ENCODE measurements at places on chromosomes 2 and 18.

- DNase-seq, result no peak
Observed at GRCh38 chr18:30889519-30890301, 152.8 kb downstream of the DSC3 start.

GRCh38 chr18:22607284-22607635 is 189.5 kb upstream of the CTAGE1 start:
- no peak for DNase-seq

DNA sequence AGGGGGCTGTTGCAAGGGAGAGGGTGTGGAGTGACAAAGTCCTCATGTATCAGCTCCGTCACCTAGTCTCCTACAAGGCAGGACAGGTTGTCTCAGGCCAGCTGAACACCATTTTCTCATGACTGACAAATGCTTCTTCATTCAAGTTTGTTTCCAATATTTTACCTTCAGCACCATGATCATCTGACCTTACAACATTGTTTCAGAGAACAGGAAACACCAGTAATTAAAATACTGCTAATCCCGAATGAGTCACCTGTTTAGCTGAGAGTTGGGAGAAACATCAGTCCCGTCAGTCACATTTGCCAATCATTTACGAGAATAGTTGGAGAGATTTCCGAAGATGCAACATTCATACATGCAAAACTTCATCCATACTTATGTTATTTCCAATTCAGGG is 25.7 kb upstream of the SP5 start:
- no peak for DNase-seq

DNA sequence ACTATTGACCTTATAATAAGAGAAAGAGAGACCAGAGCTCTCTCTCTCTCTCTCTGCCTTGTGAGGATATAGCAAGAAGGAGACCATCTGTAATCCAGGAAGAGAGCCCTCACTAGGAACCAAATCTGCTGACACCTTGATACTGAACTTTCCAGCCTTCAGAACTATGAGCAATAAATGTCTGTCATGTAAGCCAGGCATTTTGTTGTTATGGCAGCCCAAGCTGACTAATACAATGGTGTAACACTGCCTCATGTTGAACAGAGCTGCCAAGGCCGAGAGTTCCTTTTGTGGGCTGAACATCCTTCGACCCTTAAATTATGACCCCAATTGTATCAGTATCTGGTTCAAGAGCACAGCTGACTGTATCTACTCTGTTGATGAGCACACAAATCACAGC is 108.0 kb downstream of the LRRC30 start:
- no peak for DNase-seq

GRCh38 chr2:165475277-165476004 is 5.9 kb downstream of the CSRNP3 start:
- DNase-seq, result no peak

DNA sequence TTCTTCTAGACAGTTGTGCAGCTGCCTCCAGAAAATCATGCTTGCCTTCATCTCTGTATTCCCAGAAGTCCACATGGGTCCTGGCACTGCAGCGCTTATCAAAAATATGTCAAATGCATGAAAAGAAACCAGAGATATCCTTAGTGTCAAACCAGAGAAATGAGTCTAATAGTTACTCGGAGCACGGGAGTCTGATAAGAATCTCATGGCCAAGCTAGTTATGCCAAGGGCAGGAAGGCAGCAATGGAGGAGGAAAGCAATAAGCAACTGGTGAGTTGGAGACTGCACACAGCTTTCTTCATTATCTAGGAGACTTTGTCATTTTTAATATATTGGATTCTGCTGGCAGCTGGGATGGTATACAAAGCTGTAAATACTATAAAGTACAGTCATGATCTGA is 38.6 kb downstream of the TRIB2 start:
- no peak for DNase-seq

DNA sequence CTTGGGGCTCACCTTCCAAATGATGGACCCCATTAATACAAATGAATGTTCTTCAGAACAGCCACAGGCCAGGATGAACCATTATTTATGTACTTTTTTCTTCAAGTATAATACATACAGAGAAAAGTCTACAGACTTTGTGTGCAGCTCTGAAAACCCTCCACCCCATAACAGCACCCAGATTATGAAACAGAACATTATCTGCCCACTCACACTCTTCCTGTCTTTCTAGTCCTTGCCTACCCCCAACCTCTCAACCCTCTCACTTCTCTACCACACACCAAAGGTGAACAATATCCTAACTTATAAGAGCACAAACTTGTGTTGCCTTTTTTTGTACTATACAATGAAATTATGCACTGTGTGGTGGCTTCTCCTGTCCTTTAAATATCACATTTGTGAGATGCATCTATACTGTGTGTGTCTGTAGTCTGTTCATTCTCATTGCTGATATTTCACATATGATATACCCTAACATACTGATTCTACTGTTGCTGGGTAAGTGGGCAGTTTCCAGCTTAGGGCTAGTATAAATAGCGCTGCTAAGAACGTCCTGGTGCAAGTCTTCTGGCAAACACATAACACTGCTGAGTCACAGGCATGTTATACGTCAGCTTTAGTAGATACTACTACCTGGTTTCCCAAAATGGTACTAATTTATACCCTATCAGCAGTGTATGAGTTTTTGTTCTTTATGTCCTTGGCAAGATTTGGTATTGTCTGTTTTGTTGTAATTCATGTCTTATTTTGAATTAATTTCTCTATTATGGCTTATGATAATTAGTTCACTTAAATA is 1.0 kb upstream of the NPHP1 start:
- no peak for DNase-seq

DNA sequence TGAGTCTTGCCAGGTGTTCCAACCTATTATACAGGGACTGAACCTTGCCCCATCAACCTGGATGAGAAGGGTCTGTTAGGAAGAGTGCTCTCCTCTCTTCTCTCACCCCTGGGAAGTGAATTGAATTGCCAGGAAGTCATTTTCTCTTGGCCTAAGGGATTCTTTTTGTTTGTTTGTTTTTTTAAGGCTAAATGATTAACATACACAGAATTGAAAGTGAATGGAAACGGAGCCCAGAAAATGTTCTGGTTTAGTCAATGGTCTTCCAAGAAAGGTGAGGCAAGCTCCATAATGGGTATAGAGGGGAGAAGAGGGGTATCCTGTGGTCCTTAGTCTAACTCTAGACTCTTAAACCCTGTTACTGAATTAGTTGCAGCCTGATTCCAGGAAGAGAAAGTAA is 189.1 kb downstream of the FSHR start:
- no peak for DNase-seq

- DNase-seq, result no peak
Observed at GRCh38 chr18:78782951-78783563, 196.6 kb upstream of the SALL3 start.

- DNase-seq, result no peak
Observed at GRCh38 chr2:182064019-182064778, 78.5 kb downstream of the PPP1R1C start.

- DNase-seq, result no peak
Observed at GRCh38 chr2:166411473-166412230, 35.9 kb upstream of the SCN9A start.

- no peak for DNase-seq
Observed at GRCh38 chr2:120385355-120386127, 39.6 kb downstream of the INHBB start.

DNA sequence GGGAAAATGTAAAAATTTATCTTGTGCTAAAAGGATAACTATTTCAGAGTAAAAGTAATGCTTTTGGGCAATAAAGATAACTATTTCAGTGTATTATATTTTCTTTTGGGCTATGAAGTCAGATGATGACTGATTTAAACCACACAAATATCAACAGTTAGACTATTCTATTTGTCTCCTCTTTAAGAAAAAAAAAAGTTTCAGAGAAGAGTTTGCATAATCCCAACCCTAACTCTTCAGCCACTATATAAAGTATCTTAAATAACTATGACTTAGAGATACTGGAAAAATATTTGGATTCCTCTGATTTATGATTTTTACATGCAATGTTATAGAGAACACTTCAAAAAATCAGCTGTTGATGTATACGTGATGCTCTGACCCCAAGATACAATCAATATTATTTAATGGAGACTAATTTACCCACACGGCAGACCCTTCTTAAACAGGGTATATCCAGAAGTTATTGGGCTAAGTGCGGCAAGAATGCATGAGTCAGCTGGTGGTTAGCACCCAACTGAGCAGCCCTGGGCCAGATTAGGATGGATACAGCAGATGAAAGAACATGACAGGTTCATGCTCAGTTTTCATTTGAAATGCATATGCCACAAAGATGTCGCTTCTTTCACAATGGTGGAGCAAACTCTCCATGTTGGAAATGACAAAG is 279.0 kb downstream of the AFF3 start:
- no peak for DNase-seq

- no peak for DNase-seq
Observed at GRCh38 chr2:239368321-239368720, 32.5 kb downstream of the HDAC4 start.

GRCh38 chr2:42890791-42891355 is 98.5 kb upstream of the HAAO start:
- no peak for DNase-seq

DNA sequence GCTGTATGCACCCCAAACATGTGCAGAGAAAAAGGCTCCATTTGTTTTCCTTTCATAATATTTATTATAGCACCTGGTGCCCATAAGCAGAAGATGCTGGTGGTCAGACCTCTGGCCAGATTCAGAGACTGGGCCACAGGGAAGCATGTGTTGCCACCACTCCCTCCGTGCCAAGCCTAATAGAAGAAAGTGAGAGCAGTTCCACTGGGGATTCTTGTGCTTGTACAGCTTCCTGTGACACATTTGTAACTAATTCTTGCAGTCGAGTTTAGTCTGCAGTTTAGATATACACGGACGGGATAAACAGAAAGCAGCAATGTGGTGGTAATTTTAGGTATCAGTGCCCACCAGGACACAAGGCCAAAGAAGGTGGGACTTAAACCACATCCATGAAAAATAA is 135.4 kb upstream of the PIEZO2 start:
- no peak for DNase-seq

DNA sequence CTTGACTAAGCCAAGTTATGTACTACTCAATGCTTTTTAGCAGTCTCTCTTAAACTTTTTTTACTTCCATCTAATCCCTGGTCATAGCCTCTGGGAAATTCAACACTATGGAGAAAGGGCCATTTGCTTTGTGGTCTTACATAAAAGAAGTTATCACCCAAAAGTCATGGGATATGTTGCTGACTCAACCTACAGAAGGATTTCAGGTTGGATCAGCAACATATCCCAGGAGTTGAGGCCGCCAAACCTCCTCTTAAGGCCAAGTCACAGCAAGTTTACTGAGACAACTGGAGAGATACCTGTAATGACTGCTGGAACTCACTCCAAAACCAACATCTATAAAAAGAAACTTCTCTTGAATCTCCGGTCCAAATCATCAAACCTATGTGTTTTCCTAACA is 141.1 kb downstream of the IRS1 start:
- no peak for DNase-seq

GRCh38 chr2:128661311-128661710 is 342.6 kb upstream of the HS6ST1 start:
- DNase-seq, result peak; percentile 3

DNA sequence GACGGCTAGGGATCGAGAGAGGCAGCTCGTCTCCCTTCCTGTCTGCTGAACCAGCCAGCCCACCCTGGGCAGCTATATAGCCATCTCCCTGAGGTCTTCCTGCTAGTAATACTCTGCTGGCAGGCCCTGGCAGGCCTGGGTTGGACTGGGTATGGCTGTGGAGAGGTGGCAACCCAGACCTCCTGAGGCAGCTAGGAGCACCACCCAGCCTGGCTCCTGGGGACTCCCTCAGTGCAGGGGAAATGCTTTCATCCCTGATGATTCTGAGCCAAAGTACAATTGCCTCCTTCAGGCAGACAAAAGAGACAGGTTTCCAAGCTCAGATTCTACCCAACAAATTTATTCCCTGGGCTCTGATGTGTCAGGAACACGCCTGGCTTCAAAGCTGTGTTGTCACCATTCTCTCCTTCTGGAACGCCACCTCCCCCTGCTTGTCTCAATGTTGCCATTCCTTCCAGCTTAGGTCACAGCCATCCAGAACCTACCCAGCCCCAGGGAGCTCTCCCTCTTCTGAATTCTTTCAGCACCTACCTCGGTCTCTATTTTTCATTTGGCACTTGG is 4.7 kb upstream of the DNAJB2 start:
- no peak for DNase-seq
